ENCODE measurements at places on chromosomes 5 and 9.

DNA sequence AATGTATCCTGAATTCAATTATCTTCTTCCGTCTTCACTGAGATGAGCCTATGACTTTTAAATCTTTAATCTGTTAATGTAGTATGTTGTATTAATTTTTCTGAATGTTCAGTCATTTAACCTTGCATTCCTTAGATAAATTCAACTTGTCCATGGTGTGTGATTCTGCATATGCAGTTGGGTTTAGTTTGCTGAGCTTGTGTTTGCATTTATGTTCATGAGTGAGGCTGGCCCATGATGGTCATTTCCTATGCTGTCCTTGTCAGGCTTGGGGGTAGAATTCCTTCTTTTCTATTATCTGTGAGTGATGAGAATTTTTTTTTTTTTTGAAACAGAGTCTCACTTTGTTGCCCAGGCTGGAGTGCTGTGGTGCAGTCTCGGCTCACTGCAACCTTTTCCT is 131.8 kb upstream of the COL5A1 start:
- DNase-seq: no peak

DNA sequence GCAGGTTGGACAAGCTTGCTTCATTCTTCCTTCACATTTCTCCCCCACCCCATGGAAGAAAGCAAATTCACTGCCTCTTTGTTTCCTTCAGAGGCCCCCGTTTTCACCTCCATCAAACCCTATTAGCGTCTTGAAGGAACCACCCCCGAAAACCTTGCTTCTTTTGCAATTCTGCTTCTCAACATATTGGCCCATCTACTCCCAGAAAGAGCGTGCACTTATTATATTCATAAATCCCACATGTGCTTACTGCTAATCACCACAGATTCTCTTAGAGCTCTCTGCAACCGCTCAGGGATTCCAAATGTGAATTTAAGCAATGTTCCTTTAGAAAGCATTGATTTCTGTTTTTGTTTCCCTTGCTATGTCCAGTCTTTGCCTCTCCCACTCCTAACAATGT is 1.1 kb downstream of the F2RL2 start:
- no peak for DNase-seq

DNA sequence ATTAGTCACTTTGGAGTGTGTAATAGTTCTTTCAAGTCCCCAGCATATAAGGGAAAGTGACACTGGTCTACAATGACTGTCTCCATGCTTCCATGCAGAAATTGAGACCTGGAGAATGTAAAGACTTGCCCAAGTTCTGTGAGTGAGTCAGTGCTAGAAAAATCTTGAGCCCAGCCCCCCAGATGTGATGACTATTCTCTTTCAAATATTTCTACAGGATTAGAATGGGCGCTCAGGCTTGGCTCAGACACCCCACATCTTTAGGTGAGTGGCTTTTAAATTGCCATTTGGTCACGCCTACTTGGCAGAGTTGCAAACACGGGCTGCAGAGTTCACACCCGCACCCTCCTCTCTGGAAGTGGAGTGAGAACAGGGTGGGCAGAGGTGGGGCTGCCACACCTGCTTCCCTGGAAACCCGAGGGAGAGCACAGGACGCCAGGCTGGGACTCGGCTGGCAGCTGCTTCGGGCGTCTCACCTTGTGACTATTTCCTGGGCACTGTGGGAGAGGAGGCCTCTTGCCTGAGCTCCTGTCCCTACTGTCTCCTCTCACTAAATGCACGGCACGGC is 37.6 kb downstream of the ROPN1L start:
- no peak for DNase-seq

DNA sequence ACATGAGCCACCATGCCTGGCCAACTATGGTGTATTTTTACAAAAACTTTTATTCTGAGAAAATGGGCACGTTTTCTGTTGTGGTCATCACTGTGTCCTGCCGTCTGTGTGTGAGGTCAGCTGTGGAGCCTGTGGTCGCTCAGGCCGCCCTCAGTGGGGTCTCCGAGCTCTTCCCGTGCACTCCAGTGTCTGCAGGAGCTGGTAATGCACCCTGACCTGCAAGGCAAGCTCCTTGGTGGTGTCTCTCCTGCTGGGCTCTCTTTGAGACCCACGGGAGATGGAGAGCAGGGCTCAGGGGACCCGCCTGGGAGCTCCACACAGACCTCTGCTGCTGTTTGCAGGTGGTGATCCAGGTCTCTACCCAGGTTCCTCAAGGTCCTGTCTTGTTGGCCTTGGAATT is 9.6 kb upstream of the AHRR start:
- DNase-seq: no peak

- no peak for DNase-seq
Measured at GRCh38 chr9:103037508-103038477, 42.7 kb downstream of the CYLC2 start.

DNA sequence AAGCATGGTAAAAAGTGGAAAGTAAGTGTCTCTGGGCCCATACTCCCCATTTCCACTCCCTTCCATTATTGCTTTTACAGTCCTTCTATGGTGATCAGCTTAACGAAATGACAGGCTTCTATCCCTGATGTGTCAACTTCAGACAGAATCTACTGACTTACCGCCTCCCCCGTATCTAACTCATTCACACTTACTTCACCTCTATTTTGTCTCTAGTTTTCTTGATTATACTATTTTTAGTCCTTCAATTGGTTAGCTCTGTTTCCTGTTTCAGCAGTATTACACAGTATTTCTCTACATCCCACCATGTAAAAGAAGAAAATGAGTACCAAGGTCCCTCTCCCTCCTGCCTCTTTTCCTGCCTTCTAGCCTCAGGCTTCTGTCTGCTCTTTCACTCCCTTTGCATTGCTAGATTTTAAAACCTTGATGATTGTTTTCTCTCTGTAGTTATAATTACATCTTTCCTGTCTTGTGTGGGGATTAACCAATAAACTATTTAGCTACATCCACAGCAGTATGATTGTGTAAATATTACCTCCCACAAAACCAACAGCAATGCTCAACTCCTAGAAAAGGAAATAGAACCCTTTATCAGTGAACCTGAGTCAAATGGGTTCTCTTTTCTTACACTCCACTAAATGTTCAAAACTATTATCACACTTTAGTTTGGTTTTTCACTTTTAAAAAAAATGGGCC is 53.4 kb downstream of the GNAQ start:
- peak; percentile 46 for DNase-seq

- no peak for DNase-seq
Measured at GRCh38 chr9:90909747-90910283, 108.2 kb downstream of the SYK start.

- DNase-seq: no peak
Measured at GRCh38 chr9:122130837-122131236, 28.7 kb downstream of the NDUFA8 start.

GRCh38 chr5:137218896-137219295 is 280.2 kb downstream of the SPOCK1 start:
- DNase-seq: no peak

GRCh38 chr9:99778836-99779235 is 42.8 kb upstream of the NR4A3 start:
- no peak for DNase-seq

DNA sequence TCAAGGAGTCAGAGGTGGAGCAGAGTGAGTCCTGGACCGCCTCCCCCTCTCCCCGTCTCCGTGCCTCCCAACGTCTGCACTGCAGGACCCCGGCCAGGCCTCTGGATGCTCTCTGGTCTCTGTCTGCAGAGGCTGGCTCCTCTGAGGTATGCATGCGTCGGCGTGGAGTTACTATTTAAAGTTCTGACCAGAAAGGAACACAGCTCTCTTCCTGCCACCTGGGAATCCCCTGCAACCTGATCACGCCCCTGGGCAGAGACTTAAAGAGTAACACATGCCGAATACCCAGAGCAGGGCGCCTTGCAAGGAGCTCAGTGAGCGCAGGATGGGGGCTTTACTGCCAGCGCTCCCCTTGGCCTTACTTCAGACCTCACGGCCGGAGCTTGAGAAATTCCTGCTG is 16.0 kb downstream of the ANXA6 start:
- peak; percentile 79 for DNase-seq

- no peak for DNase-seq
Measured at GRCh38 chr5:6732634-6733410, 19.6 kb downstream of the TENT4A start.

- DNase-seq: no peak
Measured at GRCh38 chr5:143776951-143777350, 35.0 kb upstream of the HMHB1 start.

- no peak for DNase-seq
Measured at GRCh38 chr9:12816656-12817101, 41.9 kb downstream of the LURAP1L start.

DNA sequence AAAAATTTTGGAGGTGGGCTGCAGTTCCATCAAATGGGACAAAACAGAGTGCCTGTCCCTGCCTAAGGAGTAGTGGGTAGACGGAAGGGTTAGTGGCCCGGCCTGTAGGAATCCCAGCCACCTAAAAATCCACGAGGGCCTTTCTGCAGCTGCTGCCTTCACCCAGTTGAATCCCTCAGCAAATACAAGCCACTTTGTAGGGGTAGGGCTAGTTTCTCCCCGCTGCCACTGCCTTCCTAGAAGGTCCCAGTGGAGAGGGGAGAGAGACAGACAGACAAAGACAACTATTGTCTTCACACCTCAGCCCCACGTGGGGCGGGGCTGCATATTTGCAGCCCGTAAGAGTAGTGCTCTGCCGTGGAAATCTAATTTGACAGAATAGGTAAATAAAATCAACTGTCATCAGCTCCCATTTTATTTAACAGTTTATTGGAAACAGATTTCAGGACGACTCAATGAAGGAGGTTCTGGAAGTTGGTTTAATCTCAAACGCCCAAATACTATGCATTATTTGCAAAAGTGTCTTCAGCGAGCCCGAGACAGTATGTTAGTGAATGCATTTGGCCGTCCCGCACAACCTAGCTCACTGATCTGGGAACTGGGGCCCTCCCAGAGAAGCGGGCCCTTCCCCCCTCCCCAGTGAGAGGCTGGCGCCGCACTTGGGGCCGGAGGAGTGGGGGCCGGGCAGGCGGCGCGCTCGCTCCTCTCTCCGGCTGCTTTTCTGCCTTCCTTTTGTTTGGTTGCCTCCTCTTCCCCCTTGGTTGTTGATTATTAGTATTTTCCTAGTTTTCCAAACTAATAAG is 67.6 kb upstream of the TBCA start:
- DNase-seq: no peak

- DNase-seq: no peak
Measured at GRCh38 chr5:148626081-148626613, 28.2 kb downstream of the HTR4 start.

- no peak for DNase-seq
Measured at GRCh38 chr5:154015071-154015693, 23.5 kb downstream of the FAM114A2 start.

DNA sequence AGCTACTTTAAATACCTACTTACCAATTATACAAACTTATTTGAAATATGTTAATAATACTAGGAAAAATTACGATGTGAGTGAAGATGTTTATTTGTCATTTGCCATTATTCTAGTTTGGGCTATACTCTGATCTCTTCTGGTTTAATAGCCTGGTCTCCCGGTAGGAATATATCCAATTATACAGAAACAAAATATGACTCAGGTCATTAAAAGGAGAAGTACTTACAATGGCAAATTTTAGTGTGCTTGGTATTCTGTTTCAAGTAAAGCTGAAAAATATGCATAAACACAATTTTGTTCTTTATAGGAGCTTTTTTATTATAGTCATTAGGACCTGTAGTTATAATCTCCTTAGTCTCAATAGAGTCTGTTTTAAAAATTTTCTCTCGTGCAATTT is 176.8 kb downstream of the SLCO4C1 start:
- DNase-seq: no peak

DNA sequence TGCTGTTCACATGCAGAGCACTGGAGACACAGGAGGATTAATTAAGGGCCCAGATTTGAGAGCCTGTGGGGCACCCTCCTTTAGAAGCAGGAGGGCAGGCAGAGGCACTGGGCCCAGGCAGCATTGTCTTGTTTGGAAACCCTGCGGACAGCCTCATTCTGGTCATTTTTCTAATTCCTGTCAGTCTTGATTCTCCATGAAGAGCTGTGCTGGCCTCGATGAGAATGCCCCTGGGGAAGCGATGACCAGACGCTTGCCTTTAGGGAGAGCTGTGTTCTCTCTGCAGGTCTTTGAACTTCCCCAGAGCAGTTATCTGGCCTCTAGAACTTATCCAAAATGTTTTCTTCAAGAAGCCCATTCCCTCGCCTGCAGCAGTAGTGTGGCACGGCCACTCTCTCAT is 117.8 kb upstream of the PTCH1 start:
- DNase-seq: no peak

- no peak for DNase-seq
Measured at GRCh38 chr5:38883842-38884241, 38.0 kb downstream of the OSMR start.

DNA sequence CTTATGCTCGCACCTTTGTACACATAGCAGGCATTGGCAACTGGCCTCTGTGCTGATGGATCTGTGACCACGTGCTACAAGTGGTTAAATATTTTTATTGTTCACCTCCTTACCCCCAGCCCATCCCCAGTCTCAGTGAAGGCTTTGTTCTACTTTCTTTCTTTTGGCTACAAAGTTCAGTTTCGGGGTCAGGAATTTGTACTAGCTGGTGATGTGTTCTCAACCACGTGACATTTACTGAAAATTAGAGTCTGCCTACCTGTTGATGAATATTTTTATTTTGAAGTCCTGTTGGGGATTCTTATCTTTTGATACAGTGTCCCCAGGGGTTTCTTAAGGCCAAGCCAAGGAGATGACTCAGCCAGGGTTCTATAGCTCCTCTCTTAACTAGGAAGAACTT is 47.8 kb downstream of the C9orf57 start:
- DNase-seq: no peak

DNA sequence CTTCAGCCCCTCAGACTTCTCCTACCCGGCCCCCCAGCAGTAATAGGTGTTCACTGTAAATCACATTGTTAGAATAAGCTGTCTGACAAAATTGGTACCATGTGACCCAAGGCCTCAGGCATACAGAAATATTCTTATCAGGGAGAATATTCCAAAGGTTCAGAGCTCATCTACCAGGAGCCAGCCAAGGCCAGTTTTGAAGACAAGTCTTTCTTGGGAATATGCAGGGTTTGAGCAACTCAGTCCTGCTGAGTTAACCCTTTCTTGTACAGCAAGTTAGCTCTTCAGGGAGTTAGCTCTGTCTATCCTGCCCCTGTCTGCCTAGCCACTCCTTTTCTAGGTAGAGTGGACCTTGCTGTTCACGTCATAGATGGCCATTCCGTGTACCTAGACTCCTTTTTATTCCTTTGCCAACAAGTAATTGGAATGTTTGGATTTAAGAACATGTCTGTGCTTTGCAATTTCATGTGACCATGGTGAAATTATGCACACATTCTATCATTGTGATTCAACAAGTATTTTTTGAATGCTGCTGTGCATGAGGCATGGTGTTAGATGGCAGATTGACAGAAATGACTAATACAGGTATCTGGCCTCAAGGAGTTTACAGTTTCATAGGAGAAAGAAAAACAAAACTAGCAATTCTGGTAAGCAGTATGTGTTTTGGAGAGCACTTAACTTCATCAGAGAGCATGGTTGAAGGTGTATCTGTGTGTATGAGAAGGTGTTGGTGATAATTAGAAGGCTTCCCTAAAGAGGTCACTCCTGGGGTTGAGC is 22.6 kb downstream of the TGFBR1 start:
- DNase-seq: peak; percentile 54

DNA sequence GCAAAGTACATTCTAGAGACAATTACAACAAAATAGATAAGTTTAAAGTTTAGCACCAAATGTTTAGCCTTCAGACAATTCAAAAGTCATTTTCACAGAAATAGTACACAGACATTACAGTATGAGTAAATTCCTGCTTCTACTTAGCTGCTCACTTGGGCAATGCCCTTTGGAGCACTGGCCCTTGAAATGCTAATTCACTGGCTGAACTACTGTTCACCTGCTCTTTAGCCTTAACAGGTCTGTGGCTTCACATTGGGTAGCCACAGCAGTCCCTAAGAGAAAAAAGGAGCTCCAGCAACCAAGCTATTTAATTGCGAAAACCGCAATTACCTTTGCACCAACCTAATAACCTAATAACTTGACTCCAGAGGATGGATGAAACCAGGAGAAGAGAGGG is 916.2 kb upstream of the DMAC1 start:
- DNase-seq: no peak
